ENCODE measurements at places on chromosomes 2 and 18.

DNA sequence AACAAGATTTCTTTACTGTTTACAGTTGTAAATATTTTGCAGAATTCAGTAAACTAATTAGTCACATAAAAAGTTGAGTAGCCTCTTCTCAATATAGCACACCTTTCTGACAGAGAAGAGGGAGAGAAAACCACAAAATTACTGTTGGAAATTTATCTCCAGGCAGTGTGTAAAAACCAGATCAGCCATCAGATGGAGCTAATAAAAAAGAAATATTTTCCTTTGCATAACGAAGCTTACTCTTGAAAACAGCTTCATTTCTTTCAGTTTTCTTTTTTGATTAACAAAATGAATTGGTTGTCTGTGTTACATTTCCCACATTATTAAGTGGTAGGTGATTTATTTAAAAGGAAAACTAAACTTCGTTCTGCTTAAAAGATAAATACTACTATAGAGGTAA, 259.3 kb upstream of the KCNJ3 start:
- no peak for DNase-seq

GRCh38 chr2:224934526-224935188, 107.6 kb downstream of the DOCK10 start:
- DNase-seq = no peak

DNA sequence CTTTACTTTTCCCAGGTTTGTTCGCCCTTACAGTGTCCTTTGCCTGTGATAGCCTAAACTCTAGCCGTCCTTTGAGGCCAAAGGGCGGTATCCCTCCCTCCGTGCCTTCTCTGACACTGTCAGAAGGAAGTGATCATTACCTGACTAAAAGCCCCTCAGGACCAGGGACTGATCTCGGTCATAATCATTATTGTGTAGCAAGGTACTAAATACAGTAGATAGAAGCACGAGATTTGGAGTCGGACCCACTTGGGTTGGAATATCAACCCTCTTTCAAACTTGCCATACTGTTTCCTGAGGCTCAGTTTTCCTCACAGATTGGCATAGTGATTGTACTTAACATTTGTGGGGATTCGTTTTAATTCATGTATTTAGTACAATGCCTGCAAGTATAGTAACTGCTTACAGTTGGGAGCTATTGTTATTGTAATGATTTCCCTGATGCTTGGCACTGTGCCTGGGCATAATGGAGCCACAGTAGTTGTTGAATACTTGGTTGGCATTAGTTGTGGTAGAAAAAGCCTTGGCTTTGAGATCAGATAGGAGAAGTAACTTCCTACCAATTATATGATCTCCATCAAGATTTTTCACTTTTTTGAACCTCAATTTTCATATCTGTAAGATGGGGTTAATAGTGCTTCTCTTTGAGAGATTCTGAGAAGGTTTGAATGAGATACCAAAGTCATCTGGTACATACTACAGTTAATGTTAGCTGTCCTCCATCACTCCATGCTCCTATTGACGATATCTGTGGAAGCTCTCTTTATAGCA, 836 bp downstream of the STK11IP start:
- DNase-seq = no peak

DNA sequence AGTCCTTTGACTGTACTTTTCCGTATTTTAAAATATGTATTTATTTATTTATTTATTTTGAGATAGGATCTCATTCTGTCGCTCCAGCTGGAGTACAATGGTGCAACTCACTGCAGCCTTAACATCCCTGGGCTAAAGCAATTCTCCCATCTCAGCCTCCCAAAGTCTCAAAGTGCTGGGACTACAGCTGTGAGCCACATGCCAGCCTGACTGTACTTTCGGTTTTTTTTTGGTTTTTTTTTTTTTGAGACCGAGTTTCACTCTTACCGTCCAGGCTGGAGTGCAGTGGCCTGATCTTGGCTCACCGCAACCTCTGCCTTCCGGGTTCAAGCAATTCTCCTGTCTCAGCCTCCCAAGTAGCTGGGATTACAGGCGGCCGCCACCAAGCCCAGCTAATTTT, 28.9 kb upstream of the CCNYL1 start:
- no peak for DNase-seq

GRCh38 chr2:67216103-67216502, 181.0 kb upstream of the ETAA1 start:
- no peak for DNase-seq

GRCh38 chr2:153299809-153300208, 178.8 kb downstream of the RPRM start:
- no peak for DNase-seq

DNA sequence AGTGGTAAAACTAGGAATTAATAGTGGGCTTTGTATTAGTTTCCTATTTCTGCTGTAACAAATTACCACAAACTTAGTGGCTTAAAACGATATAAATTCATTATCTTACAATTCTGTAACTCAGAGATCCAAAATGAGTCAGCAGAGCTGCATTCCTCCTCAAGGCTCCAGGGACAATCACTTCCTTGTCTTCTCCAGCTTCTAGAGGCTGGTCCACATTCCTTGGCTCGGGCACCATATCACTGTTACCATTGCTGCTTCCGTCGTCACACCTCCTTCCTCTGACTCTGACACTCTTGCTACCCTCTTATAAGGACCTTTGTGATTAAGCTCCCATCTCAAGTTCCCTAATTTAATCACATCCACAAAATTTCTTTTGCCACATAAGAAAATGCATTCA, 567.8 kb upstream of the KLHL29 start:
- no peak for DNase-seq

GRCh38 chr2:239149501-239149900, 251.3 kb downstream of the HDAC4 start:
- peak; percentile 12 for DNase-seq

- no peak for DNase-seq
These were observed 23.5 kb downstream of the C1D start for GRCh38 chr2:68039317-68039716.

- DNase-seq = no peak
These were observed 403 bp downstream of the TMEM127 start for GRCh38 chr2:96265349-96265839.

DNA sequence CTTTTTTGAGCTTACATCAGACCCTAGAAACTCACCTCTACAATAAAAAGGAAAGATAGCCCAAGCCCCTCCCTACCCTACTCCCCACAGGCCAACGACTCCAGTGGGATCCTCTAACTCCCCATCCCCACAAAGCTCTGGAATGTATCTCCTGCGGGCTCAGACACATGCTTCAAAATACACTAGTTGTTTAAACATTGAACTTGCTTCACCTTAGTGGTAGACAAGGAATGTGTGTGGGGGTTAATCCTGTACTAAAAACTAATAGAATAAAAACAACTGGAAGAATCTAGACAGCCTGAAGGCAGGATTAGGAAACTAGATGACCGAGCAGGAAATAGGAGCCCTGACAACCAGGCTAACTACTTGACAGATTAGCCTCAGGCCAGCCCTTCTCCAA, 211.5 kb downstream of the SUCLG1 start:
- DNase-seq = no peak

DNA sequence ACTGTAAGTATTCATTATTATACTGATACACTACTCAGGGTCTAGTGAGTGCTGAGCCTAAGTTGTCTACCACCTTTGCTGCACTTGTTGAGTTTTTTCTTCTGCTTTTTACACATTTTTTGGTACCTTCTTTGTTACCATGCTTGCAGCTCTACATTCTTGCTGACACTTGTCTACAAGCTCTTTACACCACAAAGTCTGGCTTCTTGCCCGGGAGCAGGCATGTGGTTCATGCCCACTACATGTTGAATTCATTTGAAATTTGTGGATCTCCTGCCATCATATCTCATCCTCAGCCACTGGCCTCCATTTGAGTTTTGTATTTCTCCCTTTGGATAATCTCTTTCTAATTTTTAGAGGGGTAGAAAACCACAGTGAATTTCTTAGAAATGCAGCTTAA, 29.9 kb downstream of the IL18R1 start:
- DNase-seq = no peak

DNA sequence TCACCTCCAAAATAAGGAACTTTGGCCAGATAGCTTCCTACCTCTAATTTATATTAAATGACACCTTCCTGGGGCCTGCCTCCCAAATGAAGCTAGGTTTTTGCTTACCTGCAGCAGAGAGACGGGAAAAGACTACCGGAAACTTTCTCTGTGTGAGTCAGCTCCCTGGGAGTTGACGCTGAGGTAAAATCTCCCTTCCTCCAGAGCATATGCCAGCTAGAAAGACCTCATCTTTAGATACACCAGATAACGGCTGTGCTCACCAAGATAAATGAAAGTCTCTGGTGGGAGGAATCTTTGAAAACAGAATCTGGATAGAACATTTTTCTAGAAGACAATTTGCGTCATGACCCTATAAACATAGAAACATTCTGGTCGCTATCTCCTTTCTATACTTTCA, 99.7 kb upstream of the RFX8 start:
- DNase-seq = no peak

GRCh38 chr18:58223717-58224424, 179.8 kb downstream of the NEDD4L start:
- peak; percentile 47 for DNase-seq

GRCh38 chr2:16055848-16056580, 115.7 kb downstream of the MYCN start:
- no peak for DNase-seq

DNA sequence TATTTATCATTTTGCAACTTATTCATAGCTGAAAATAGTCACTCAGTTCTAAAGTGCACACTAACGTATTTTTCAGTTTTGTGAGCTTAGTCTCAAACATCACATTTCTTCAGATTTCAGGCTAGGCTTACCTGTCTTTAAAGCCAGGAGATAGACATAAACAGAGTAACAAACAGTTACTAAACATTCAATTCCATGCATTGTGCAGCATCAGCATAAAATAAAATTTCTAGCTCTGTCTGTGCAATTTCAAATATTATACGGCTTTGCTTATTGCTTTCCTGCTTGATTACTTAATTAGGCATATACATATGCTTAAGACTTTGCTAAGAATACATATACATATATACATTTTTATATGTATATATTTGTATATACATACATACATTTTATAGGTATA, 637.0 kb downstream of the NR4A2 start:
- no peak for DNase-seq

- no peak for DNase-seq
These were observed 732.4 kb downstream of the RNF144A start for GRCh38 chr2:7649461-7650228.

DNA sequence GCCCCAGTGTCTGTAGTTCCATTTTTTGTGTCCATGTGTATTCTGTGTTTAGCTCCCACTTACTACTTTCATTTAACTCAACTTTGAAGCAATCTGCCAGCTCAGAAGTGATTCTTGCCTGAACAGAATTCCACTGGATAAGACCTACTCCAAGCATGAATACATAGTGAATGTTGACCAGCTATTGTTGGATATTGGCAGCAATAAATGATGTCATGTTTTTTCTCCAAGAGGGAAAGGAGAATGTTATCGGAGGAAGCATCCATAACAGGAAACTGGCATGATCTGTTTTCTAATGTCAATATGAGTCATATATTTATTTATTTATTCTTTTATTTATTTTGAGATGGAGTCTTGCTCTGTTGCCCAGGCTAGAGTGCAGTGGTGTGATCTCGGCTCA, 36.8 kb upstream of the TRAPPC8 start:
- DNase-seq = no peak

DNA sequence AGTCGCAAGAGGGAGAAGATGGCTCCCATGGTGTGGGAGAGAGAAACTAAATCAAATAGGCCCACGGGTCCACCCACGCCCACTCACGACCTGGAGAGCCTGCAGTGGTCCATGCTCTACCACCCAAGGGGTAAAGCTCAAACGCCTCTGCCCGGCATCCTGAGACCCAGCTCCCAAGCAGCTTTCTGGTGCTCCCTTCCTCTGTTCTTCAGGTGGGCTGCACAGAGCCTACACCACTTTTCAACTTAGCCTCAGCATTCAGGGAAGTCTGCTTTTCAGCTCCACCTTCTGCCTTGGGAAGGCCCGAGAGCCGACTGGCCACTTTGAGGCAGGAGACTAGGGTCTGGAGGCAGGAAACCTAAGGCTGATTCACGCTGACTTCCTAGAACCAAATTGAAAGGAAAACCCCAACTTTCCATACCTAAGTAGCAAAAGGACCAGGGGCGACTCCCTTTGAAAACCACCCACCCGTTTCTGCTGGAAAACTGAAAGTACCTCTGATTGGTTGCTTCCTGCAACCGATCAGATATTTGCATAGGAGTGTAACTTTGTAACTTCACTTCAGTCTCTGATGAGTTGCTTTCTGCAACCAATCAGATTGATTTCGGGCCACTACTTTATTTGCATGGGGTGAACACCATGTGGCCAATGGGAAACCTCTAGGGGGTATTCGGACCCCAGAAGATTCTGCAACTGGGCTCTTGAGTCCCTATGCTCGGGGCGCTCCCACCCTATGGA, 26.8 kb upstream of the SPATA3 start:
- no peak for DNase-seq

GRCh38 chr2:156982615-156983014, 274.9 kb upstream of the GALNT5 start:
- DNase-seq = no peak

GRCh38 chr2:28652217-28652616, 99.4 kb upstream of the PPP1CB start:
- DNase-seq = no peak

DNA sequence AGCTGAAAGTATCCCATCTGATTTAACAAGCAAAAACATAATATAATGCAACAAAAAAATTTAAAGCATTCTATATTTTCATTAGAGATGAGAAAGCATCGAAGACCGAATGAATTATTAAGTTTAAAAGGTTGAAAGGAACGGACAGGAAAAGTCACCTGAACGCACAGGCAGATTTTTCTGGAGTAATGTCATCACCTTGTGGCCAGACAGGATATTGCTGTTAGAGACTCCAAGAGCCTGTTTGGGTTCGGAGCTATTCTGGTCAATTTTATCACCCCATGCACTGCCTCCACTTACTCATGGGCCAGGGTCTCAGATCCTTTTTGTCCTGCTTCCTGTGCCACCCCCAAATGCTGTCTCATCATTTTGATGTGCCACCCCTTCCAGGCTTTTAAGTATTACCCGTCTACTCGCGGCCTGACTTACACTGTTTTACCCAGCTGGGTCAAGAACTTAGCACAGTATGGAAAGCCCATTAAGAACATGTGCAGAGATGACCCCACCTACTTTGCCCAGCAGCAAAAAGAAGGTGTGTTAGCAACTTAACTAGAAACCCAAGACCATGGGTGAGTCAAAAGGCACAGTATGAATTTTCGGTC, 27.3 kb downstream of the GKN2 start:
- DNase-seq = no peak

GRCh38 chr2:113700186-113700841, 56.1 kb downstream of the SLC35F5 start:
- DNase-seq = no peak

- no peak for DNase-seq
These were observed 27.4 kb upstream of the TAF1B start for GRCh38 chr2:9815844-9816279.

GRCh38 chr2:37344453-37345361, at the start of gene QPCT:
Gene QPCT, plus strand, starts transcription at chr2:37344630. Its CDS starts 102 bp downstream, at chr2:37344732.
- peak; percentile 61 for DNase-seq
